ENCODE measurements at places on chromosomes 2 and 18. TPM values are rescaled to one million over a fixed set of nuclear protein-coding genes. Genes with fewer than 3 reads are reported as not detected.

GRCh38 chr2:241153616-241154015 is 3.3 kb downstream of the PPP1R7 start:
- H3K36me3 ChIP-seq = peaks cover 31% of the 10 kb centered on the region
- H3K4me3 ChIP-seq = no peak overlapping the region
- H3K4me1 ChIP-seq = peaks cover 55% of the 10 kb centered on the region
- H3K27ac ChIP-seq = no peak overlapping the region
- DNase-seq = no peak

AQP4 gene
- total RNA-seq = 0.57 TPM

CCDC195 gene
- total RNA-seq = not detected

MRO gene
- 8.1 TPM for total RNA-seq

DNA sequence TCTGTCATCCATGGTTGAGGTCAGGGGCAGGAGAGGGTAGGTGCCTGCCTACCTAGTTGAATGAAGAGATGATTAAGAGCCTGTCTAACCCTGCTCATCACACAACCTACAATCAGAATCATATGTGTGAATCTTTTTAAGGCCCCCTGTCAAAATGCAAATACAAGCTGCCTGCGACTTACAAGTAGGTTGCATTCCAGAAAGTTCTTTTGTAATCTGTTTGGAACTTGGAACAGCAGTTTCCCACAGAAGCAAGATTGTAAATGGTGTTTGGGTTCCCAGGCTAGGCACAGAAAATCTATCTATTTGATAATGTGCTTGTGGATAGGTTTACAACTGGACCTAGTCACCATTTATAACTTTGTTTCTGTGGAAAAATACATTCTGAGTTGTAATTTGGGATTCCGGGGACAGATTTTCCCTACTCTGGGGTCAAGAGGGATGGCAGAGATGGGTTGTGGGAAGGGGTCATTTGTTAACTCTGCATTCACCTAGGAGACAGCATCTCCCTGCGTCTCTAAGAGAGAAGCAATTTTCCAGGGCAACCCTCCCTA is 4.4 kb downstream of the LIPG start:
- H3K27me3 ChIP-seq = no peaks in the 10 kb centered on the region
- DNase-seq = no peak
- peaks cover 16% of the 10 kb centered on the region for H3K4me1 ChIP-seq
- H3K27ac ChIP-seq = no peak overlapping the region
- H3K4me3 ChIP-seq = no peak overlapping the region
- H3K36me3 ChIP-seq = no peaks in the 10 kb centered on the region

ABCG8 gene
- not detected for total RNA-seq

DNA sequence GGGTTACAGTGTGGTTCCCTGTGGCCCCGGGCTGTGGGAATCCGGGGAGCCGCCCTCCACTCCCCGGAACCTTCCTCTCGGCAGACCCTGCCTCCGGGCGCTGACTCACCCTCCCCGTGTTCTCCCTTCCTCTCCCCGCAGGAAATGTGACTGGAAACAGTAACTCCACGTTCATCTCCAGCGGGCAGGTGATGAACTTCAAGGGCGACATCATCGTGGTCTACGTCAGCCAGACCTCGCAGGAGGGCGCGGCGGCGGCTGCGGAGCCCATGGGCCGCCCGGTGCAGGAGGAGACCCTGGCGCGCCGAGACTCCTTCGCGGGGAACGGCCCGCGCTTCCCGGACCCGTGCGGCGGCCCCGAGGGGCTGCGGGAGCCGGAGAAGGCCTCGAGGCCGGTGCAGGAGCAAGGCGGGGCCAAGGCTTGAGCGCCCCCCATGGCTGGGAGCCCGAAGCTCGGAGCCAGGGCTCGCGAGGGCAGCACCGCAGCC is 59.5 kb downstream of the TNFRSF11A start:
- H3K36me3 ChIP-seq = no peaks in the 10 kb centered on the region
- no peaks in the 10 kb centered on the region for H3K4me1 ChIP-seq
- DNase-seq = no peak
- no peak overlapping the region for H3K27ac ChIP-seq
- peak overlapping the region; percentile 16 for H3K4me3 ChIP-seq

UGT1A6 gene
- not detected for total RNA-seq

GRCh38 chr2:29923110-29923721 is 1.8 kb upstream of the ALK start:
- H3K4me1 ChIP-seq = peaks cover 17% of the 10 kb centered on the region
- no peak overlapping the region for H3K27ac ChIP-seq
- DNase-seq = no peak
- H3K36me3 ChIP-seq = no peaks in the 10 kb centered on the region
- peaks cover 12% of the 10 kb centered on the region for H3K27me3 ChIP-seq

DOK6 gene
- total RNA-seq = 1.9 TPM

- no peak overlapping the region for H3K27ac ChIP-seq
- no peak overlapping the region for H3K4me3 ChIP-seq
- no peaks in the 10 kb centered on the region for H3K36me3 ChIP-seq
- H3K27me3 ChIP-seq = peaks cover 56% of the 10 kb centered on the region
- no peak for DNase-seq
- H3K4me1 ChIP-seq = no peaks in the 10 kb centered on the region
These were observed 101.6 kb upstream of the FAM136A start for GRCh38 chr2:70403267-70404053.

- H3K4me1 ChIP-seq = no peaks in the 10 kb centered on the region
- H3K27me3 ChIP-seq = no peaks in the 10 kb centered on the region
- H3K36me3 ChIP-seq = no peaks in the 10 kb centered on the region
- no peak for DNase-seq
- no peak overlapping the region for H3K4me3 ChIP-seq
These were observed 51.4 kb upstream of the YPEL5 start for GRCh38 chr2:30095402-30095801.

UGT1A5 gene
- total RNA-seq = not detected

DNA sequence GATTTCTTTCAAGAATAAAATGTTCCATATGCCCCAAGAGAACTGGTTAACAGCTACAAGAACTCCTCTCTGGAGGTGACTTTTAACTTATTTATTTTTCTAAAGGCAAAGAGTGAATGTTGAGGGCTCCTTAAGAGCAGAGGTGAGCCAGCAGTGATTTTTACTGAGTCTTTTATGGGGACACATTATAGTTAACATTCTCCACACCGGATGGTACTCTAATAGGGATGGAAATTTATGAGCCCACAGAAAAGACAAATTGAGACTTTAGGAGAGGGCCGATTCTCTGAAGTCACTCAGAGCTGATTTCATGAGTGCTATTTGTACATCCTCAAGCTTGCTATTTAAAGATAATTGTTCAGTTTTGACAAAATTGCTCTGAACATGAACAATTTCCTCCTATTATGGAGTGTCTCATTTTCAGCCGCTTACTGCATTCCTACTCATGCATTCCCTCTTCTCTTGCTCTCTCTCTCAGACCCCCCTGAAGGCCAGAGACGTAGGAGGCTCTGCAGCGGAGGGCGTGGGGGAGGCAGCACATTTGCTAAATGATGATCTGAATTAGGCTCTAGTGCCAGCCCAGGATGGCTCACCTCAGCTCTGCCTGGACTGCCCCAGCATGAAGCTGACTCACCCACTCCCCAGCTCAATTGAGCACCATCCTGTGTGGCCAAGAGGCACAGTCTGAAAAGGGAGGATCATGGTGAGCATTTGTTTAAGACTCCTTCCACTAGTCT is 5.9 kb upstream of the RPL37A start:
- peaks cover 32% of the 10 kb centered on the region for H3K4me1 ChIP-seq
- H3K27ac ChIP-seq = peak overlapping the region; percentile 66
- no peak overlapping the region for H3K4me3 ChIP-seq
- H3K36me3 ChIP-seq = no peaks in the 10 kb centered on the region

- H3K27ac ChIP-seq = no peak overlapping the region
- H3K4me3 ChIP-seq = no peak overlapping the region
- H3K4me1 ChIP-seq = no peaks in the 10 kb centered on the region
These were observed 93.5 kb downstream of the UBE2E3 start for GRCh38 chr2:181073896-181074295.

GRCh38 chr2:178946494-178946893 is 103.4 kb downstream of the CCDC141 start:
- no peak for DNase-seq
- no peaks in the 10 kb centered on the region for H3K4me1 ChIP-seq
- H3K27me3 ChIP-seq = no peaks in the 10 kb centered on the region
- H3K4me3 ChIP-seq = no peak overlapping the region
- H3K36me3 ChIP-seq = no peaks in the 10 kb centered on the region
- no peak overlapping the region for H3K27ac ChIP-seq

GRCh38 chr2:152099367-152100050 is 665 bp upstream of the CACNB4 start:
- peaks cover 21% of the 10 kb centered on the region for H3K27me3 ChIP-seq
- H3K4me3 ChIP-seq = peak overlapping the region; percentile 55
- H3K4me1 ChIP-seq = peaks cover 33% of the 10 kb centered on the region
- DNase-seq = no peak

DNA sequence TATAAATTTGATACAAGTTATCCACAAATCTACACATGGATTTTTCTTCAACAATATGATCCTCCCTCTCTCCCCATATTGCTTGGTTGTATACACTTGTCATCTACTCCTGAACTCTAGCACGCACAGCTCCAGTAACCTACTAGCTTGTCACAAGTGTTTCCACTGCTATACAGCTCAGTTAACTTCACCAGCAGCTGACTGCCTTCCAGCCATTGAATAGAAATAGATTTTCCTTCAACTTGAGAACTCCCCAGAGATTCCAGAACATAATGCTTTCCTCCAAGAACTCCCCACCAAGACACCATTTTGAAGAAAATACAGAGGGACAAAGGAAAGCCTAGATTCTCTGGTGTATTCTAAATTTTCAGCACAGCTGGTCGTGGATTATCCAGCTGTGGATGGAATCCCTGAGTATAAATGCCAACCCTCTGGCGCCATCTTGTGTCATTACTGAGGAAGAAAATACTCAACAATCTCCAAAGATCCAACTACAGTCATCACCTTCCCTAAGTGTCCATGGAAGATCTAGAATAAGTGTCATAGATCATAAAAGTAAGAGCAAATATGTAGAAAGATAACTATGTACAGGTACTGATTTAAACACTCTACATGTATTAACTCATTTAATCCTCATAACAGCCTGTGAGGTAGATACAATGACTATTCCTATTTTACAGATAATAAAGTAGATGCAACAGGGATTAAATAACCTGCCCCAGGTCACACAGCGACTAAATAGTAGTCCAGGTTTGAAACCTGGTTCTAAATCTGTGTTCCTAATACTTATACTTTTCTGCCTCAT is 156.7 kb downstream of the ARHGAP28 start:
- H3K36me3 ChIP-seq = peaks cover 7% of the 10 kb centered on the region
- no peaks in the 10 kb centered on the region for H3K27me3 ChIP-seq
- no peak overlapping the region for H3K4me3 ChIP-seq
- no peak for DNase-seq
- no peaks in the 10 kb centered on the region for H3K4me1 ChIP-seq

DNA sequence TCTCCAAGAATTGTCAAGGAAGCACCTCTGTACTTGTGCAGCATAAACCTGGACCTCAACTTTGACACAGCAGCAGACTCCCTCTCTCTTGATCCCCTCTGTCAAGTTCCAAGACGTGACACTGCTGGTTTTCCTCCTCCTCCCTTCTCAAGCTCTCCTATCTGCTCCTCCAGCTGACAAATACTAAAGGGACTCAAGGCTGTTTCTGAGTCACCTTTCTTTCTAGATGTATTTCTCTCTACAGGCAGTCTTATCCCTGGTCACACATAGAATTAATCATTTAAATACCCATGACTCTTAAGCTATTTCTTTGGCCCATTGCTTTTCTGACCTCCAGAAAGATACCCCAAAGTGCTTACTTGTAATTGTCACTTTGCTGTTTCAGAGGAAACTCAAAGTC is 53.5 kb downstream of the SEPTIN10 start:
- H3K4me1 ChIP-seq = peaks cover 4% of the 10 kb centered on the region
- peaks cover 11% of the 10 kb centered on the region for H3K36me3 ChIP-seq
- H3K27ac ChIP-seq = no peak overlapping the region
- no peaks in the 10 kb centered on the region for H3K27me3 ChIP-seq
- DNase-seq = no peak

STAT1 gene
- 186 TPM for total RNA-seq

KCNJ13 gene
- total RNA-seq = not detected

- H3K27ac ChIP-seq = no peak overlapping the region
- no peak overlapping the region for H3K4me3 ChIP-seq
- peaks cover 47% of the 10 kb centered on the region for H3K4me1 ChIP-seq
- DNase-seq = no peak
- no peaks in the 10 kb centered on the region for H3K27me3 ChIP-seq
These were observed 19.8 kb downstream of the MYL12B start for GRCh38 chr18:3281456-3282400.

MDH1B gene
- 0.34 TPM for total RNA-seq

CYP27A1 gene
- total RNA-seq = 20.5 TPM

DNA sequence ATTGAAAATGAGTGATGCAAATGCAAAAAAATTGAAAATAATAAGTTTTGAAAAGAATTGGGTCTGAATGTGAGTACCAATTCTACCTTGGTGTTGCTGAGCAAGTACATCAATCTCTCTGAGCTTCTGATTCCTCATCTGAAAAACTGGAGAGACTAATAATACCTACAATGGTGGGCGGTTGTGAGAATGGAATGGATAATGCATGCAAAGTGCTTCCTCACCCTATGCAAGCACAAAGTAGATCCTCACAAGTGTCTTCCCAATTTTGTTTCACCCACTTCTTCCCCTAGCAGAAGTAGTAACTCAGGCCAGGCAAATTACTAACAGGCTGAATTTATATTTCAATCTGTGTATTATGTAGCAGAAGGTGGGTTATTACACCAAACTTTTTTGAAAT is 191.7 kb upstream of the PIK3C3 start:
- H3K4me1 ChIP-seq = no peaks in the 10 kb centered on the region
- H3K27me3 ChIP-seq = no peaks in the 10 kb centered on the region
- H3K27ac ChIP-seq = no peak overlapping the region
- H3K4me3 ChIP-seq = no peak overlapping the region
- no peak for DNase-seq

ZNF804A gene
- total RNA-seq = 0.37 TPM

DNA sequence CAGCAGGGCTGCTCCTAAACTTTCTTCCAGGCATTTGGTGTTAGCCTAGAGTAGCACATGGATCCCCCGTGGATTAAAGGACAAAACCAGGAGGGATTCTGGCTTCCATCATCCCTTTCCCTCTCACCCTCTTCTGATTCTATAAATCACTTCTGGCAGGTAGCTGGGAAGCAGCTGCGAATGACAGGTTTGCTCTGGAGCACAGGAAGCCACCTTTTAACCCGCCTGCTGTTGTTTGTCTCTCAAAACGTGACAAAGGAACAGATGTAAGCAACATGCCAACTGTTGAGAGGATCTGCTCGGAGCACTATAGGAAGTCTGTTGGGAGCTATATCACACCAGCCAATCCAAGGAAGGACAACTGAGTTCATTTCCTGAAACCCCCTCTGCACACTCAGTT is 101.9 kb downstream of the ACTR2 start:
- no peaks in the 10 kb centered on the region for H3K27me3 ChIP-seq
- H3K4me1 ChIP-seq = no peaks in the 10 kb centered on the region
- no peak overlapping the region for H3K27ac ChIP-seq
- H3K4me3 ChIP-seq = no peak overlapping the region
